ENCODE measurements at places on chromosomes 12 and 14. TPM values are rescaled to one million over a fixed set of nuclear protein-coding genes. Genes with fewer than 3 reads are reported as not detected.

DNA sequence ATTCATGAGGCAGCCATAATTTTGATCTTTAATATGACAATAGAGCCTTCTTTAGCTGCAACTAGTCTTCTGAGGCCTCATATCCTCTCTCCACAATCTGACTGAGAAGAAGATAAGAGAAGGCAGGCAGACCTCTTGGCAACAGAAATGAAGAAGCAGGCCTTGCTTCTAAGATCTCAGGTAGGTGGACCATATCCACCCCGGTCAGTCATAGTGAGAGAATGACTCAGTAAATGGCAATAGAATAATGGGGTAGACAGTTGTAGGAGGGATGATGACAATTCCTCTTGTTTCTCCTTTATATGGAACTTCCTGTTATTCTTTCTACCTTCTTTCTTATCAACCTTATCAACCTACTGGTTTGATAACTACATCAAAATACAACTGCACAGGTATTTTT is 246.7 kb upstream of the G2E3 start:
- no peak for DNase-seq

- DNase-seq, result no peak
These were observed 237.7 kb downstream of the TRHDE start for GRCh38 chr12:72509891-72510290.

DNA sequence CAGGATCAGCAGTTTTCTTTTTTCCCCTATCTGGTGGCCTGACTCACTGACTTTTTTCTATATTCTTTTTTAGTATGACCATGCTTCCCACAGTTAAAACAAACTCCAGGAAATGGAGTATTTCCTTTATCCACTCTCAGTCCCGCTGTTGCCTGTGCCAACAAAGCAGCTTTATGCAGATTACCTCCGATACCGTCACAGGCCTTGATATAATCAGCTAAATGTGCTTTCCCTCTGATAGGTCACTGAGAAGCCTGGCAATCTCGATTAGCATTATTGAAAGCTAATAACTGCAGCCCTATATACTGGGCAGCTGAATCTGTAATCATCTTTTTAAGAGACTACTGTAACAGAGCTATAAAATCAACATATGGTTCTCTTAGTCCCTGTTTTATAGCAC is 243.6 kb downstream of the KIF21A start:
- no peak for DNase-seq

DNA sequence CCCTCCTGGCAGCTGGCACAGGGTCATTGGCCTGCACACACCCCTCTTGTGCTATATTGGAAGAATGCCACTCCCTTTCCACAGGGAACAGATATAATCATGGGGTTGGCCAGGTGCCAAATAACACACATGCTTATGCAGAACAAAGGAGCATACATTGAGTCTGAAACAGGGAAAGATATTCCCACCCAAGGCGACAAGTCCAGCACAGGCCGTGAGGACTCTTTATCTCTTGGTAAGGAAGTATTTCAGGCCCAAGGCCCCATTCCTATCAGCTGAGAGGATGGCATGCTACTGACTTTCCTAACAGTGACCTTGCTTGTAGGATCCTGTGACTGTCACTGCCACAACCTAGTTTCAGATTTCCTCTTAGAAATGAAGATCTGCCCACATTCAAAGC is 59.0 kb upstream of the STXBP6 start:
- DNase-seq, result no peak

- DNase-seq, result no peak
These were observed 55.9 kb downstream of the FERMT2 start for GRCh38 chr14:52895000-52895399.

The FAM90A1 gene
- total RNA-seq, result 0.60 TPM

Measured in adrenal gland (tissue), 19 donors.